ENCODE measurements at places on chromosomes 3 and 15.
A peak's percentile ranks its signal among the peaks of the same experiment; 100 is the strongest.

DNA sequence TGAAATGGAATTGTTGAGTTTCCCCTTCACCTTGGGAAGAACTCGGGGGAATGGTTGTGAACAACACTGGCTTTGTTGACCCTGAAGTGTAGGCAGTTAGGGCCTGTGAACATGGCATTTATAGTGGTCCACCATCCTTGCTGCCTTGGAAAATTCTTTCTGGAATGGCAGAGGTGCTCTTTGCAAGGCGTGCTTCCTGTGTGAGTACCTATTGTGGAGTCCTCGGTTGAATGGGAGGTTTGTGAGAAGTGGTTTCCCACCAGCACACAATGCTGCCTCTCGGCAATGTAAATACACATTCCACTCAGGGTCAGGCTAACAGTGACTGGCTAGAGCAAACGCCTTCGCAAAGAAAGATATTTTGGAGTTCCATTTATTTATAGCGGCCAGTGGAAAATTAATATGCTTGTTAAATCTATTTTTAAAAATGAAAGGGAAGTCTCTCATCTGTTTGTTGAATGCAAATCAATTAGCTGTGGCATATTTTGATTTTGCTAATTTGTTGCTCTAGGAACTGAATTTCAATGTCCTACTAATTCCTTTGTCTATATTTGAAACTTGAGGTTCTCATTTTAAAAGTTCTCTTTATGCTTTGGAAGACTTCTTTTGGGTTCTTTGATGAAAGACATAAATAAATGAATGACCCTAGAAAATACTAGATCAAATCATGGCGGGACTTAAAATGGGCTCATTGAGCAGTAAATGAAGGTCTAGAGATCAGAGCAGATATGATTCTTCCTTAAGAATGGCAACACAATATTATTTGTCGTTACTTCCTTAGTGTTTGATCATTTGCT, 59.5 kb downstream of the FNDC3B start:
- DNase-seq: no peak

DNA sequence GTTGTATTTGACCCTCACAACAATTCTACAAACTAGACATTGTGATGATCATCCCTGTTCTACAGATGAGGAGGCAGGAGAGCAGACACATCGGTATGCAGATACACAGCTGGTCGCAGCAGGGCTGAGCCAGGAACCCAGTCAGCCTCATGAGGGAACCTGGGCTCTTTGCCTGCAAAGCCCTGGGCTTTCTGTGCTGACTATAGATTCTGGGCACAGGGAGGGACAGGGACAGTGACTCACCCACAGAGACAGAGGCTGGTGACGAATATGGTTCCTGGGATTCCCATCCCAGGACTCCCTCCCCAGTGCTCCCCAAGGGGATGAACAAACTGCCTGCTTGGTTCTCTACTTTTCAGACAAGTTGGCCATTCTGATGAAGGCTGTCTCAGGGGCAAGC, 3.8 kb upstream of the CAMP start:
- no peak for DNase-seq

DNA sequence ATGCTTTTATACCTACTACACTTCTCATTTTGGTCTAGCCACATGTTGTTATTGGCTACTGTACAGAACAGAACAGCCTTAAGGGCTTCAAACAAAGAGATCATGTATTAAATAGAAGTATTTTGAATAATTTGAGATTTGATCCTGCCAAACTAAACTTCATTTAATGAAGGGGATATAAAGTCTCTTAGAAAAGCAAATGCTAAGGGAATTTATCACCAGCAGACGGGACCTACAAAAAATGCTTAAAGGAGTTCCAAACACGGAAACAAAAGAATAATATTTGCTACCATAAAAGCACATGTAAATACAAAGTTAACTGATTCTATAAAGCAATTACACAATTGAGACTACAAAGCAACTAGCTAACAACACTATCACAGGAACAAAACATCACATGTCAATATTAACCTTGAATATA, 23.6 kb upstream of the FMN1 start:
- no peak for DNase-seq

- peak; percentile 46 for DNase-seq
Measured at GRCh38 chr3:108127301-108127988, 36.6 kb upstream of the CD47 start.

GRCh38 chr3:193053046-193053435, 135.4 kb upstream of the MB21D2 start:
- no peak for DNase-seq
